ENCODE measurements at places on chromosomes 6 and 20. TPM values are rescaled to one million over a fixed set of nuclear protein-coding genes. Genes with fewer than 3 reads are reported as not detected.

DNA sequence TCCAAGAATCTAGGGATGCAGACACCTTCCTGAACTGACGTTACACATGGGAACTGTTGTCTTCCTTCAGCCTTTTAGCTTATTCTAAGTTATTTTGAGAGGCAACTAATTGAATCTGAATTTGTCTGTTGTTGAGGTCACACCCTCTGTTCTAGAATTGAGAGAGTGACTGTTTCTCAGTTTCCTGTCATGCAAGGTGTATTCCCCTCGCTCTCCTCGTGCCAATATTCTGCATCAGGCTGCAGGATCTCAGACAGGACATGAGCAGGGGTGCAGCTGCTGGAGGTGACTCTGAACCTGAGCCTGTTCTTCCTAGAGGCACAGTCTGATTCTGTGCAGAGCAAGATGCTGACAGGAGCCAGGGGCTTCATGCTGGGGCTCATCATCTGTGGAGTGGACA lies 52.5 kb downstream of the HLA-DPB1 start:
- no peak for DNase-seq

- DNase-seq: no peak
Observed at GRCh38 chr20:41369673-41370072, 3.1 kb upstream of the EMILIN3 start.

GRCh38 chr6:45606831-45607400 lies 229.2 kb upstream of the SUPT3H start:
- DNase-seq: no peak

GRCh38 chr6:16602035-16602434 lies 159.2 kb downstream of the ATXN1 start:
- DNase-seq: no peak

DNA sequence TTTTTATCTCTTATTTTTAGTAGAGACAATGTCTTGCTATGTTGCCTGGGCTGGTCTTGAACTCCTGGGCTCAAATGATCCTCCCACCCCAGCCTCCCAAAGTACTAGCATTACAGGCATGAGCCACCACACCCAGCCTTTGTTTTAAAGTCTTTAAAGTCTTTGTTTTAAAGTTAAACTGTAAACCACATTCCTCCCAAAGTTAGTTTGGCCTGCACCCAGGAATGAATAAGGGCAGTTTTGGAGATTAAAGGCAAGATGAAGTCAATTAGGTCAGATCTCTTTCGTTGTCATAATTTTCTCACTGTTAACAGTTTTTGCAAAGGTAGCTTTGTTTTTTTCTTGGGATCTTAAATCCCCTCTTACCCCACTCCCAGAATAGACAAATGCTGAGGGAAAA lies 63.8 kb downstream of the UBR2 start:
- DNase-seq: no peak

DNA sequence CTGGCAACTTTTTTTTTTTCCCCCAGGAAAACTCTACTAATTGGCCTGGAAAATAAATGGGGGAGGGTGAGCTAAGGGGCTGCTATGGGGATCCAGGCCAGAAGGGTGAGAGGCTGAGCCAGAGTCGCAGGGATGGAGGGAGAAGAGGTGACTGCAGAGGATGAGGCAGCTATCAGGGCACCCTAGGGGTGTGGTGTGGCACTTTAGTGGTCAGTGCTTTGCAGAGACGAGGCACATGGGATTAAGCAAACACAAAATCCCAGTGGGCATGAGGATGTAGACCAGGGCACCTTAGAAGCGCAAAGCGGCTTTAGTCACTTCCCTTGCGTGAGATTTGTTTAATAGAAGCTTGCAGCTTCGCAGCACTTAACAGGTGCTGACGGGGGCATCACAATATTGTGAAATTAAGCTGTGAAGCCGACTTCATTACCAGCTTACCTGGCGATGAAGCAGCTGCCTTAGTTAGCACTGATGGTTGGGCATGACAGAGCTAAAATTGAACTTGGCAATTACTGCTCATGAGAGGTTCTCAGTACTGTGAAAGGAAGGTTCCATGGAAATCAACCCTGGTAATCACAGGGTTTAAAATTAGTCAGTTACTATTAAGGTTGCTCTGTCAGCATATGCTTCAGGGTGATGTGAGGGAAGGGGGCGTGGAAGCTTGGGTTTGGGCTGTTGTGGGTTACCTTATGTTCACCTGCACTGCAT lies 26.0 kb downstream of the TOX2 start:
- DNase-seq: no peak

- no peak for DNase-seq
Observed at GRCh38 chr6:139699911-139700310, 325.5 kb upstream of the CITED2 start.

DNA sequence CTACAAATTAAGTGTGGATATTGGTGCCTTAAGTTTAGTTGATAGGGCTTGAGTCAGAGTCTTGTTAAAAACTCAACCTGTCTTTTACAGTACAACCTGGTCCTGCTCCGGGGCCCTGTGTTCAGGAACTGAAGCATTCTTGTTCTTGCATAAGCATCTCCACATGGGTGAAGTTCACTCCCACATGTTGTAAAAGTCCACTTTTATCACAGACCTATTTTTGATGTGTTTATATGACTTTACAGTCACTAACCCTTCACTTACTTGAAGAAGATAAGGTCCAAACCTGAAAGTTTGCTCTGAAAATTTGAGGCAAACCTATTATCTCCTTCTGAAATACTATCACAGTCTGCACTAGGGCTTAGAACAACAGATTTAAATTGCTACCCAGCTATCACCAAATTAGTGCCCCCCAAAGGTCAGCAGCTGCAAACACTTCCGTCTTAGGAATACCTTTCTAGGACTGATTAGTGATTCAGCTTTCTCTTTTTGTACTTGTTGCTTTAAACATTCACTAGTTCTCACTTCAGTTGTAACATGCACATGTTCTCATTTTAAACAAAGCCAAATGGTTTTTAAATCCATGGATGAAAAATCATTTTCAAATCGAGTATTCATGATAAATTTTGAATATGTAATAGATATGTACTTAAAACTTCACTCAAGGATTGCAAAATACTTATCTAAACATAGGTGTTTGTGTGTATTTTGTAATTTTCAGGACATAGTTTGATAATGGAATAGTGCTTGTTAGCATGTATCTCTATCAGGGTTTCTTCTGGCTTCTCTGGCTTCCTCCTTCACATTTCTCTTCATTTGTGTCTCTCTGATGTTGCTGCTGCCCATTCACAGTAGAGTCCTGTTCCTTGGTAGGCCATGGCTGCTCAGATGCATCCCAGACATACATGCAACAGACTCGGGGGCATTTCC lies 469.8 kb upstream of the SOX4 start:
- DNase-seq: no peak

- DNase-seq: no peak
Observed at GRCh38 chr6:51147756-51148155, 329.1 kb downstream of the TFAP2B start.

DNA sequence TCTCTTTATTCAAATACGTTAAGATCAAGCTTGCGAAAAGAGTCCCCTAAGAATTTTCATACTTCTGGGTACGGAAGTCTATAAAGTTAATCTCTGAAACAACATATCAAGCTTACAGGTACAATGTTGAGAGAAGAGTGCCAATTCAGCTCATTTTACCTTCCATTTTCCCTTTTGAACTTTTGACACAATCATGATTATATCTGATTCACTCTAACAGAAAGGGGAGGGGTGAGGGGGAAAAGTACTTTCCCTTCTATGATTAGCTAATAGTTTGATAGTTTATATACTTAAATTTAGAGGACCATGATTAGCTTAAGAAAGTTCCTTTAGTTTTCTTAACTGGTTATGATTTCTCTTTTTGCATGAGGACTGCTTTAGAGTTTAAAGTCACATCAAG lies 33.5 kb downstream of the SNX3 start:
- DNase-seq: no peak

GRCh38 chr6:32288426-32288825 lies 64.6 kb upstream of the NOTCH4 start:
- DNase-seq: no peak

DNA sequence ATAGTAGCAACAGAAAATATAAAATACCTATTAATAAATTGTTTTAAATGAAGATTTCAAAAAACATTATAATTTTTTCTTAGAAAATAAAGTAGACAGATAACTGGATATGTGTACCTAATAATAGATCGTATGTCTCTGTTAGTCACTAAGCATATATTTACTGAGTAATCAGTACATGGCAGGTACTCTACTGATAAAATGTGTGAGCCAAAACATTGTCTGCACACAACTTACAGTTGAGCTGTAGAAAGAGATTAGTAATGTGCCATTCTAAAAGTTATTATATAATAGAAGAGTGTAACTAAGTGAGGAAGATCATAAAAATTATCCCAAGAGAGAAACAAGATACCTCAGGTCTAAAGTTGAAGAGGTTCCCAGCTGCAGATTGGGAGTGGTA lies 929.9 kb upstream of the EPHA7 start:
- no peak for DNase-seq

DNA sequence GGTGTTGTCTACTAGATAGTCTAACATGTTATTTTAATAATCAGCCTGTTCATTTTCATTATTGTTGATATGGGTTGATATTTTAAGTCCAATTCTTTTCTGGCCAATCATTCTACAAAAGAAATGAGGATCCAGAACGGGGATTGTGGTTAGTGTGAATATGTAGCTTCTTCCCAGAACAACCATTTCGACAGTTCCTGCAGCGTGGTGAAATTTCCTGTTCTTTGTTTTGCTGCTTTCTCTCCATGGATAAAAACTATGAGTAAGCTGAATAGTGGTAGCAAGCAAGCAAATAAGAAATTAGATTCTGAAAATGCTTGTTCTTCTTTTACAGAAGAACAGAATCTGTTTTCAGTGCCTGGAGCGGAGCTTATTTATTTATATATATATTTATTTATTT lies 65.5 kb upstream of the F13A1 start:
- DNase-seq: no peak

DNA sequence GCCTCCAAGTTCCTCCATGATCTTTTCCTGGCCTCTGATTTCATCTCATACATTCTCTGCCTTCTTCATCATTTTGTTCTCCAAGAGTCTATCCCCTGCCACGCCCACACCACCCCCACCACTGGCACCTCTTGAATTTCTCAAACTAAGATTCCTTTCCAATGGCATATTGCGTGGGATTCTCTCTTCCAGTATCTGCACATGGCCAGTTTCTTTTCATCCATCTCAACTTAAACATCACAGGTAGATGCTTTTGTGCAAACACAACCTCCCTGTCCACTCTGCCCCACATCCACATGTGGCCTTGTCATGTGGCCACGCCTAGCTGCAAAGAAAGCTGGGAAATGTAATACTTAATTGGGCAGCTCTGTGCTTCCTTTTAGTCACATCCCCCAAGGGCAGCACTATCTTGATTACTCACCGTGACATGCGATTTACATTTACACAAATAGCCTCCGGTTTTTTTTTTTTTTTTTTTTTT lies 33.4 kb upstream of the ZMYND8 start:
- DNase-seq: peak; percentile 53

GRCh38 chr6:42338744-42339222 lies 112.9 kb downstream of the TRERF1 start:
- DNase-seq: peak; percentile 99

- no peak for DNase-seq
Observed at GRCh38 chr6:156256161-156256560, 521.0 kb upstream of the ARID1B start.

- no peak for DNase-seq
Observed at GRCh38 chr20:3042625-3043024, 797 bp upstream of the GNRH2 start.

DNA sequence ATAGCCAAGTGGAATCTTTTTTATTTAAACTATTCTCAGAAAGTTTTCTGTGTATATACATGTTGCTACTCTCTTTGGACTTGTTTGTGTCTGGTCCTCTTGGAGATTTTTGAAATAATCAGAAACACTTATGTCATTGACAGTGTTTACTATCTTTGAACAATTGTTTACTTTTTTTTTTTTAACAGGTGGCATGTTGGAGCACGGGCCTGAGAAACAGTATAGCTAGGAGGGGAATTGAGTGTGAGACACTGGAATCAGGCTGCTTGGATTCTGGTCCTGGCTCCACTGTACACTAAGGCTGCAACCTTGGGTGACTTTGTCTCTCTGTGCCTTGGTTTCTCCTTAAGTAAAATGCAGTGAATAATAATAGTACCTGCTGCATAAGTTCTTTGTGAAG lies 279.6 kb downstream of the PRL start:
- peak; percentile 67 for DNase-seq

- peak; percentile 73 for DNase-seq
Observed at GRCh38 chr6:56808871-56809359, 146.0 kb upstream of the BEND6 start.

- DNase-seq: no peak
Observed at GRCh38 chr20:32970973-32971300, 33.3 kb downstream of the SUN5 start.

The DEFB123 gene
- not detected for total RNA-seq

The MAS1 gene
- not detected for total RNA-seq

The LY6G6D gene
- not detected for total RNA-seq

The TSPO2 gene
- total RNA-seq: not detected

The GDAP1L1 gene
- not detected for total RNA-seq

The GRM1 gene
- total RNA-seq: not detected

The CALHM6 gene
- 0.83 TPM for total RNA-seq

The ECT2L gene
- not detected for total RNA-seq

The MYMX gene
- total RNA-seq: not detected

The SLC17A9 gene
- total RNA-seq: 1.4 TPM

The ADGB gene
- total RNA-seq: not detected

The MATN4 gene
- not detected for total RNA-seq

The C20orf202 gene
- total RNA-seq: not detected
